Stimulated activated CD4-positive, alpha-beta T cell treated with anti-CD3 and anti-CD28 coated beads, Interleukin-2, amount 100 ng/mL, for 24 hours (primary cell): ENCODE measurements at places on chromosomes 1 and 21.

GRCh38 chr1:172429331-172430127 lies 9.0 kb downstream of the C1orf105 start:
- DNase-seq = peak; percentile 43

GRCh38 chr1:36692465-36693160 lies 209.9 kb upstream of the CSF3R start:
- no peak for DNase-seq

- no peak for DNase-seq
Observed at GRCh38 chr1:218537122-218537913, 192.2 kb downstream of the TGFB2 start.

GRCh38 chr1:66757722-66758240 lies 5.5 kb downstream of the DYNLT5 start:
- DNase-seq = no peak

GRCh38 chr21:29265690-29266479 lies 32.8 kb upstream of the BACH1 start:
- peak; percentile 27 for DNase-seq

GRCh38 chr1:234914606-234915290 lies 213.9 kb downstream of the TOMM20 start:
- DNase-seq = no peak

- no peak for DNase-seq
Observed at GRCh38 chr1:229254910-229255541, 15.9 kb upstream of the RAB4A start.

DNA sequence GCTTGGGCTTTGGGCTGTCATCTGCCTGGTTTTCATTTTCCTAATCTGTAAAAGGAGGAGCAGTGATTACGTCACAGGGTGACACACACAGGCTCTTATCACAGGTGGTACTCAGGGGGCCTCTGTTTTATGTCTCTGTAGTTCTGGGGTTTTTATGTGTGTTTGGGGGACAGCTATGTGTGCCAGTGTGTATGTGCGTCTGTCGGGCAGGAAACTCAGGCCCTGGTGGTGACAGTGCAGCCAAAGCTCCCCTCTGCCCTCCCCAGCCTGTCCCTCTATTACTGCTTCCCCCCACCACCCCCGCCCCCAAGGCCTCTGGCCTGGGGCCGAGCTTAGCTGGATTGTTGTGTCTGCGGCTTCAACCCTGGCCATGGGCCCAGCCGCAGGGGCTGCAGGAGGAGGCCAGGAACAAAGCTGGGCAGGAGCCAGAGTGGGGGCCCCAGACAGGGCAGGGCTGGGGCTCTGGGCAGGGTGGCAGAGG lies 13.3 kb downstream of the MFAP2 start:
- DNase-seq = no peak

DNA sequence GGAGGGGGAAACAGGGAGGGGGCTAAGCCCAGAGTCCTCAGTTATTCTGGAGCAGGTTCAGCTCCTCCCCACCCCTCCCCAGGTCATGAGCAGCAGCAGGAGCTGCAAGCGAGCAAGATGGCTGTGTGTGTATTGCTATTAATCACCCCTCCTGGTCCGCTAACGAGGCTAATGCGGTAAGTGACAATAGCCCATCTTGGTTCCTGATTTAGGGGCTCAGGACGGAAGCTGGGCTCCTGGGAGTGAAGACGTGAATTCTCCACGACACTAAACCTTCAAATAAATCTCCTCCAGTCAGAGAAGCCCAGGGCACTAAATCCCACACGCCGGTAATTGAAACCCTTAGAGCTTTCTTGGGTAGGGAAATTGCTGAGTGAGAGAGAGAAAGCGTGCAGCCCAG lies 76.1 kb downstream of the TMEM53 start:
- no peak for DNase-seq

- DNase-seq = no peak
Observed at GRCh38 chr1:110548381-110548780, 29.4 kb upstream of the KCNA10 start.

DNA sequence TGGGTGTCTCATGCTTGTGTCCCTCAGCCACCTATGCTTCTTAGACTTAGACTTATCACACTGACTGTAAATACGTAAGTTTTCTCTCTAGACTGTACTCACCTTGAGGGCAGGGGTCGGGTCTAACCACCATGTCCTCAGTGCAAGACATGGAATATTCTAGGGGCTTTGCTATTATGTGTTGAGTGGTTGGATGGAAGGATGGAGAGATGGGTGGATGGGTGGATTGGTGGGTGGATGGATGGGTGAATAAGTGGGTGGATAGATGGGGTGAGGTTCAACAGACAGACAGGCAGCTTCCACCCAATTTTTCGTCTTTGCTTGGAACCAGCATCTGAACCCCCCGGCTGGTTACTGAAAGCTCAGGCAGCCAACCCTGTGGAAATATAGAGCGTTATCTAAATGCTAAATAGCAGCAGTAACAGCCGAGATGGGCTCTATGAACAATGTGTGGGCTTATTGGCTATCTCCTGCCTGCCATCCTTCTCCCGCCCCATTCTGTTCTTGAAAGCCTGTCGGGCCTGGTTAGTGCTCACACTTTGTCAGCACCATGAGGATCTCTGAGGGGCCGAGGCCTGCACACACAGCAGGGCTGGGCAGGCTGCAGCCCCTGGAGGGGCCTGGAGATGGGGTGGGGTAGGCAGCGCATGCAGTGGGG lies 130.7 kb downstream of the ACTL8 start:
- no peak for DNase-seq
